ENCODE measurements at places on chromosomes 16 and 17. TPM values are rescaled to one million over a fixed set of nuclear protein-coding genes. Genes with fewer than 3 reads are reported as not detected.

GRCh38 chr16:48734220-48734619 is 124.2 kb upstream of the N4BP1 start:
- DNase-seq, result no peak

- DNase-seq, result no peak
Measured at GRCh38 chr17:56979091-56979480, 1.2 kb downstream of the SCPEP1 start.

GRCh38 chr17:28846231-28846630 is 3.6 kb upstream of the FAM222B start:
- no peak for DNase-seq

DNA sequence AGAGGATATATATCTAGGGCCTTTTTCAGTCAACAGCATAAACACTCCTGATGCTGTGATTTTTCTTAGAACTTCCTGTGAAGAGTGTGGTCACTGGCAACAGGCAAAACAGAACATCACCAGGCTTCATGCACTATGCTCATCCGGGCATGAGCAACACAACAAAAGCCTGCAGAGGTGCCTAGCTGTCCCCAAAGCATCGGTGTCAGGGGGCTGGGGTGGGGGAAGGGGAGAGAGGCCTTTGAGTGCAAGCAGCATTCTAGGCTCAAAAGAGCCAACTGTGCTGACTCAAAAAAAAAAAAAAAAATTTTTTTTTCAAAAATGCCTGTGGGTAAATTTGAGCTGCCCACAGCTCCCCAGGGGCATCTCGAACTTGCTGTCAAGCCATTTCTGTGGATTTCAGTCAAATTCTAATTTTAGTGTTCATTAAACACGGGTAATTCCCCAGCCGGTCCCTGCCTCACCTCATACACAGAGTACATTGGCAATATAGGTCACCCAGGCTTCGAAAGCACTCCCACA is 194.6 kb upstream of the DYNLRB2 start:
- peak; percentile 62 for DNase-seq

DNA sequence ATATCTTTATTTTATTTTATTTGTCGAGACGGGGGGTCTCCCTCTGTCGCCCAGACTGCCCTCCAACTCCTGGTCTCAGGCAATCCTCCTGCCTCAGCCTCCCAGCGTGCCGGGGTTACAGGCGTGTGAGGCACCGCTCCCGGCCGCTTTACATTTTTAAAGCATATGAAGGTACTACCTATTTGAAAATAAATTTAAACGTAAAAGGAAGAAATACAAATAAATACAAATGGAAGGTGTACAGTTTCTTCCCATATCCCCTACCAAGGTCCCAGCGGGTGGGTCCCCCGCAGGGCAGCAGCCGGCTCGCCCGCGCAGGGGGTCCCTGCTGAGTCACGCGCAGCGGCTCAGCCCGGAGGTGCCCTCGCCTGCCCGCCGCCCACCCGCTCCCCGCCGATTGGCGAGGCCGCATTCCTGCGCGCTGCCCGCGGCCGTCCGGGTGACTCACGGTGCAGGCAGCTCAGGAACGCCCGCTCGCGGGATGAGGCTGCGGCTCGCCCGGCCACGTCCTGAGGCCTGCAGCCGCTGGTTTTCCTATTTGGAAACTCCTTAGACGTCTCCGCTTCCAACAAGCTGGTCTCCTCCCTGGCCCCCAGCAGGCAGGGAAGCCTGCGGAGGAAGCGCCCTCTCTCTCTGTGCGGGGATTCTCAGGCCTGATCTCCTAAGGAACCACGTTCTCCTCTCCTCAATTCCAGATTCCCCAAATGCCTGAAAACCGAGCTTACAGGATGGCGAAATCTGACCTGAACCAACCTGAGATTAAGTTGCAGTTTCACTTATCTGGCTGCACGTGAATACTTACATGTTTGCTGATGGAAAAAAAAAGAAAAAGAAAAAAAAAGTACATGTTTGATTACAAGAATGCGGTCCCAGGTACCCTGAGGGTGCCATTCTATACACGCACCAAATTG is 54.8 kb upstream of the MAP3K14 start:
- peak; percentile 86 for DNase-seq

DNA sequence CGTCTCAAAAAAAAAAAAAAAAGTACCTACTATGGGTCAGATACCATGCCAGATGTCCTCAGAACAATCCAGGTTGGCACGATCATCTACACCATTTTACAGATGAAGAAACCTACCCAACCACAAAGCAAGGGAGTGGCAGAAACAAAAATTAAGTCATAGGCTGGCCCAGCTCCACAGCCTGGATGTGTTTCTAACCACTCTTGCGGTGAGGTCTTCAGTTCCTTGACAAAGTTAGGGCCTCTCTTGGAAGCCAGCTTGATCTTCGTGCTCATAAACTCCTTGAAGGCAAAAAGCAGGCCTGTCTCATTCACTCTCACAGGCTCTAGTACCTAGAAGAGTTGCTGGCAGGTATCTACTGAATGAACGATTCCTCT is 6.2 kb downstream of the GGA2 start:
- peak; percentile 22 for DNase-seq

Gene KRTAP3-2
- not detected for total RNA-seq

DNA sequence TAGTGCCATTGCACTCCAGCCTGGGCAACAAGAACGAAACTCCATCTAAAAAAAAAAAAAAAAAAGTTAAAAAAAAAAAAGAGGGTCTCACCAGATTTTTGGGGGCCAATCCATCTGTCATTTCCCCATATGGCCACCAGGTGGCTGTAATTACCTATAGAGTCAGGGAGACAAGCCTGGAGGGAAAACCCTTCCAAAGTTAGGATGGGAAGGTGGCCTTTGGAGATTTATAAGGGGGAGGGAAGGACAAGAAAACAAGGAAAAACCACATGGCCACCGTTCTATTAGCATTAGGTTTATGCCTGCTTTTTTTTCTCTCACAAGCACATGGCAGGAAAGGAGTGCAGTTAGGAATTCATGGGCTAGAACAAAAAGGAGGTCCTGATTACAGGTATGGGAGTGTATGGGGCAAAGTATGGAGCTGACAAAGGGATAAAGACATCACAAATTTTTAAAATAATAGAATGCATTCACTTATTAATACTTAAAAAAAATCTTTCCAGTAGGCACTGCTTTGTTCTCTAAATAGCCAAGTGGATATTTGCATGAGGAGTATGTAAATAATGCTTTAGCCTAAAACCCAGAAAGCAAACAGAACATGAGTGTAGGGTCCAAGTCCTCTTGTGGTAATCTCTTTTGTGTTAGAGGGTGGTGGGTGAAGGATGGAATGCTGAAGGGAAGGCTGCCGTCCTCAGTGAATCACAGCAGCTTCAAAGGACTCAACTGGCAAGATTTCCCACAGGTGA is 5.1 kb downstream of the CYB5D1 start:
- DNase-seq, result peak; percentile 87

Gene KLHL11
- total RNA-seq, result 30.0 TPM

DNA sequence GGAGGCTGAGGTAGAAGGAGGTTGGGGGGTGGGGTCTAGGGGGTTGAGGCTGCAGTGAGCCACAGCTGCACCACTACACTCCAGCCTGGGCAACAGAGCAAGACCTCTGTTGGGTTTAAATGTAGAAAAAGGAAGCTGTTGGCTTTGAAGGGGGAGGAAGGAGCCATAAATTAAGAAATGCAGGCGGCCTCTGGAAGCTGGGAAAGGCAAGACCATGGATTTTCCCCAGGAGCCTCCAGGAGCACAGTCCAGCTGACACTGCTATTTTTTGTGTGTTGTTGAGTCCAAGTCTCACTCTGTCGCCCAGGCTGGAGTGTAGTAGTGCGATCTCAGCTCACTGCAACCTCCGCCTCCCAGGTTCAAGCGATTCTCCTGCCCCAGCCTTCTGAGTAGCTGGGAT is 15.9 kb downstream of the LITAF start:
- no peak for DNase-seq
